ENCODE measurements at places on chromosomes 13 and 19. TPM values are rescaled to one million over a fixed set of nuclear protein-coding genes. Genes with fewer than 3 reads are reported as not detected.
A peak's percentile ranks its signal among the peaks of the same experiment; 100 is the strongest.

- DNase-seq = no peak
These were observed 45.1 kb upstream of the SPRY2 start for GRCh38 chr13:80386002-80386401.

DNA sequence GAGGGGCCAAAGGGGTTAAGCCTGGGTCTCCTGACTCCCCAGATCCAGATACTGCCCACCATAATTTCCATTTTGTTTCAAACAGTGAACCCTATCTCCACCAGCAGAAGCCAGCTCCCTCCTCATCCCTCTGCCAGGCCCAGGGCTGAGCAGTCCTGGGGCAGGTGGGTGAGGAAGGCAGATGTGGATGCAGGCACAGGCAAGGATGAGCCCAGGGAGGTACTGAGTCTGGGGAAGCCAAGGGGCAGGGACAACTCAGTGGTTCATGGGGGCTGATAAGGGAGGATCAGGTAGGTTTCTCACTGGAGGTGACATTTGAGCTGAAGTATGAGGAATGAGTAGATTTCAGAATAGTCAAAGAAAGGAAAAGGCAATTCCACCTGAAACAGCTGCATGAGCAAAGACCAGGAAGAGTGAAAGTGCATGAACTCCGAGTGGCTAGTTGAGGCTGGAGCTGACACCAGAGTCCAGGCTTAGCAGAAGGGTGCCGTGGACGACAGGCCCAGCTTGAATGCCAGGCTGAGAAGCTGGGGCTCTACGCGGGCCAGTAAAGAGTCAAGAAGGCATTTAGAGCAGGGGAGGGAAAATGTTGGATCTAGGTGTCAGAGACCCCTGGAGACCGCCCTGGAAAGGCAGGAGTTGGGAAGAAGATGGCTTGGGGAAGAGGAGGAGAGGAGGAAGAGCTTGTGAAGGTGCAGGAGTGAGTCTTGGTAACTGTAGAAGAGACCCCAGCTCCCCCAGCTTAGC, 10.3 kb downstream of the CIC start:
- no peak for DNase-seq

- DNase-seq = no peak
These were observed 894.3 kb upstream of the PCDH20 start for GRCh38 chr13:62309904-62310303.

DNA sequence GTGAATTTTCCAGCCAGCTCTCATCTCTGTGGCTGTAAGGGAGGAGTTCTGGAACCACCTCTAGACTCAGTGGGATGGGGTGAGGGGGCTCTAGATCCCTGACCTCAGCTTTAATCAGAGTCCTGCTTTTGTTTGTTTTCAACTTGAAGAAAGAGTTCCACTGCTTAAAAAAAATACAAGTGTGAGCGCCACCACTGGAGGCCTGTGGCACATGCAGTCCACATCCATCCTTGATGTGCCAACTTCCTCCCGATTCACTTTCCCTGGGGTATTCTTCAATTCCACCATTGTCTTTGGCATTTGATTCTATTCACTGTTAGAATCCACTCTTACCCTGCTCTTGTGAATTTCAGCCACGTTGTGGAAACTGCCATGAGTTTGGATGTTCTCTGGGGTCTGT, 62.4 kb upstream of the GJB6 start:
- no peak for DNase-seq

GRCh38 chr13:23469951-23470421, 36.5 kb upstream of the SACS start:
- DNase-seq = peak; percentile 89

DNA sequence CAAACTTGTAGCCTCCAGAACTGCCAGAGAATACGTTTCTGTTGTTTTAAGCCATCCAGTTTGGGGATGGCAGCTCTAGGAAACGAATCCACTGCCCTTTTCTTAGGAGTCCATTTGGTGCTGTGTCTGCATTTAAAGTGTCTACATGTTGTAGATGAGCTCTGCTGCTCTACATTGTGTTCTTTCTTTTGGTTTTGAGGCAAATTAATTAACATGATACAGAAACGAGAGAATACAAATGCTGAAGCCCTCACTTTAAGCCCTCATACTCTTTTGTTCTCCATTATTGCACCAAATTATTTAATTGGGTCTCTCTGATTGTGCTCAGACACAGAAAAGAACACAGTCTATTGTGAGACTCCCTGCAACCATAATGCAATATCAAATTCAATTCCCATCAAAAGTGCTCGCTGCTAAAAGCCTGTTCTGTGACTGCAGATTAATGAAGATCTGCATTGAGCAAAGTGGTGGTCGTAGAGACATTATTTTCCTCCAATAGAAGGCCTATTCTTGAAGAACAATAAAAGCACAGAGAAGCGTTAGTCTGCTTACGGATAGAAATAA, 166.3 kb upstream of the SOX21 start:
- DNase-seq = no peak

The GIPR gene
- 25.7 TPM for total RNA-seq

The TFPT gene
- 5.4 TPM for total RNA-seq
